ENCODE measurements at places on chromosomes 6 and 20.

- H3K36me3 ChIP-seq, result peaks cover 19% of the 10 kb centered on the region
- H3K4me3 ChIP-seq, result no peak overlapping the region
- H3K27ac ChIP-seq, result no peak overlapping the region
- H3K4me1 ChIP-seq, result no peaks in the 10 kb centered on the region
- no peaks in the 10 kb centered on the region for H3K27me3 ChIP-seq
Measured at GRCh38 chr20:47205577-47206123, 150.8 kb downstream of the ZMYND8 start.

DNA sequence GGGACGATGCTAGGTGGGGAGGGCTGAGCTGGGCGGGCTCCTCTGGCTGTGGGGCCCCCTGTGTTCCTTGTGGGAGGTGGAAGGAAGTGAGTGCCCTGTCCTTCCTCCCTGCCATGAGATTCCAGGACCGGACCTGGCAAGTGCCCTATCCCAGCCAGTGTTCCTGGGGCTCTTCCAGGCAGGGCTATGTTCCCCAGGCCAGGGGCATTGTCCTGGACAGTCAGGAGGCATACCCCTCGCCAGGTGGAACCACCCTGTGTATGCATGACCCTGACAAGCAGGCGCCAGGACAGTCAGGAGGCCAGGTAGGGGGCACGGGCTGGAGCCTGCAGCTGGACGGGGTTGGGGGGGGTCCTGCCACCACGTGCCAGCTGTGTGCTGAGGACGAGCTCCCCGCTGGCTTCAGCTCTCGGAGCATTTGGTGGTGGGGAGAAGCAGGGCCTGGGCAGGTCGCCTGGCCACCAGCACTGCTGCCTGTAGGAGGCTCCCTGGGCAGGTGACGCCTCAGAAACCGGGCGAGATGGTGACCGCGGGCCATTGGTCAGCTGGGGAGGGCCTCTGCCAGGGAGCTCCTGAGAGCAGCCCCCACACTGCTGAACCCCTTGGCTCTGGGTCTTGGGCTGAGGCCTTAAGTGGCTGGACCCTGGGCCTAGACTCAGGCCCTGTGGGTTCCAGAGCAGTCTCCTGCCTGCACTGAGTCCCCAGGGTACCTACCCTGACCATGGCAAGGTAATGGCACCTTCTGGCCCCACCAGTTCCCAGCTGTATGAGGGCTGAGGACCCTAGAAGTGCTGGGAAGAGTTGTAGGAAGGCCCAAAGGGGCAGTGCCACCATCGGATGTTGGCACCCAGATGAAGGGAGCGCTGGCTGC, 694 bp downstream of the SLC17A9 start:
- peaks cover 16% of the 10 kb centered on the region for H3K36me3 ChIP-seq
- DNase-seq, result no peak
- peak overlapping the region; percentile 93 for H3K27ac ChIP-seq

- no peak overlapping the region for H3K27ac ChIP-seq
- peaks cover 32% of the 10 kb centered on the region for H3K27me3 ChIP-seq
- H3K4me1 ChIP-seq, result no peaks in the 10 kb centered on the region
- no peak overlapping the region for H3K4me3 ChIP-seq
- DNase-seq, result no peak
- H3K36me3 ChIP-seq, result no peaks in the 10 kb centered on the region
Measured at GRCh38 chr6:39493777-39494176, 171.3 kb upstream of the KCNK16 start.

GRCh38 chr6:112799889-112800288, 452.8 kb downstream of the RFPL4B start:
- no peaks in the 10 kb centered on the region for H3K4me1 ChIP-seq
- no peak for DNase-seq
- no peaks in the 10 kb centered on the region for H3K27me3 ChIP-seq
- H3K27ac ChIP-seq, result no peak overlapping the region

DNA sequence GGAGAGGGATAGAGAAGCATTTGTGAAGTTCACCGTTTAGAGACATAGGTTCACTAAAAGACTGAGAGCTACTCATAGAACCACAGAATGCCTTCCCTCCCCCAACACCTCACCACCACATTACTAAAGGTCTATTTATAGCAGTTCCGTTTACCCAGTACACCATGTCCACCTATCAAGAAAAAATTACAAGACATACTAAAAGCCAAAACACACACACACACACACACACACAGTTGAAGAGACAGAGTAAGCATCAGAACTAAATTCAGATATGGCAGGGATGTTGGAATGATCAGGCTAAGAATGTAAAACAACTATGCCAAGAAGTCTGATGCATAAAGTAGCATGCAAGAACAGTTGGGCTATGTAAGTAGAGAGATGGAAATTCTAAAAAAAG, 52.3 kb downstream of the SLC22A3 start:
- no peak for DNase-seq
- H3K27me3 ChIP-seq, result no peaks in the 10 kb centered on the region
- peaks cover 2% of the 10 kb centered on the region for H3K36me3 ChIP-seq
- peaks cover 22% of the 10 kb centered on the region for H3K4me1 ChIP-seq
- H3K27ac ChIP-seq, result no peak overlapping the region
- H3K4me3 ChIP-seq, result no peak overlapping the region

GRCh38 chr6:156741287-156742073, 35.7 kb upstream of the ARID1B start:
- no peak overlapping the region for H3K4me3 ChIP-seq
- no peak overlapping the region for H3K27ac ChIP-seq
- no peak for DNase-seq
- peaks cover 6% of the 10 kb centered on the region for H3K27me3 ChIP-seq
- H3K4me1 ChIP-seq, result no peaks in the 10 kb centered on the region

- H3K36me3 ChIP-seq, result no peaks in the 10 kb centered on the region
- peaks cover 9% of the 10 kb centered on the region for H3K4me1 ChIP-seq
- no peak overlapping the region for H3K27ac ChIP-seq
- no peak overlapping the region for H3K4me3 ChIP-seq
- peaks cover 11% of the 10 kb centered on the region for H3K27me3 ChIP-seq
Measured at GRCh38 chr20:19970256-19970765, 46.9 kb upstream of the NAA20 start.

GRCh38 chr6:33116417-33116816, 40.6 kb downstream of the HLA-DPB1 start:
- DNase-seq, result no peak

DNA sequence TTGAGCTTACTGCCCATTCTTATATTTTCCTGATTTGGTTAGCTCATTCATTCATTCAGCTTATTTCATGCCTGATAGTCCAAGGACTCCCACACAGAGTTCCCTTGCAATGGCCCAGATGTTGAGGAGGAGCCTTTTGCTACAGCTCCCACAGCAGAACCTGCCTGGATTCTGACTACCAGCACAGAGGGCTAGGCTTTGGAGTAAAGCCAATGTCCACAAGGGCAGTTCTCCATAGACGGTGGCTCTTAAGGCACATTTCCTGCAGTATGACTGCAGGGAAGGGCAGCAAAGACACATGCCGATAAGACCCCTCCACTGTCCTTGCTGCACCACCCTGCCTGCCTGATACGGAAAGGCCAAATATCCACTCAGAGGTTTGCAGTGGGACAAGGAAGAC, 112.3 kb upstream of the SYNDIG1 start:
- peaks cover 3% of the 10 kb centered on the region for H3K36me3 ChIP-seq
- H3K27me3 ChIP-seq, result peaks cover 69% of the 10 kb centered on the region
- no peaks in the 10 kb centered on the region for H3K4me1 ChIP-seq
- H3K27ac ChIP-seq, result no peak overlapping the region
- H3K4me3 ChIP-seq, result no peak overlapping the region
- no peak for DNase-seq

- no peak for DNase-seq
- H3K36me3 ChIP-seq, result no peaks in the 10 kb centered on the region
- no peak overlapping the region for H3K4me3 ChIP-seq
- H3K27me3 ChIP-seq, result no peaks in the 10 kb centered on the region
Measured at GRCh38 chr20:42474646-42475045, 715.1 kb downstream of the PTPRT start.

GRCh38 chr20:62142252-62143080, 728 bp downstream of the PSMA7 start:
- H3K36me3 ChIP-seq, result peaks cover 54% of the 10 kb centered on the region
- H3K27me3 ChIP-seq, result no peaks in the 10 kb centered on the region
- peak overlapping the region; percentile 85 for H3K4me3 ChIP-seq
- peak overlapping the region; percentile 93 for H3K27ac ChIP-seq
- DNase-seq, result no peak
- H3K4me1 ChIP-seq, result peaks cover 48% of the 10 kb centered on the region

- DNase-seq, result no peak
- H3K4me1 ChIP-seq, result no peaks in the 10 kb centered on the region
- H3K27ac ChIP-seq, result no peak overlapping the region
- peaks cover 26% of the 10 kb centered on the region for H3K27me3 ChIP-seq
- peaks cover 5% of the 10 kb centered on the region for H3K36me3 ChIP-seq
Measured at GRCh38 chr6:40552941-40553340, 34.2 kb downstream of the LRFN2 start.

DNA sequence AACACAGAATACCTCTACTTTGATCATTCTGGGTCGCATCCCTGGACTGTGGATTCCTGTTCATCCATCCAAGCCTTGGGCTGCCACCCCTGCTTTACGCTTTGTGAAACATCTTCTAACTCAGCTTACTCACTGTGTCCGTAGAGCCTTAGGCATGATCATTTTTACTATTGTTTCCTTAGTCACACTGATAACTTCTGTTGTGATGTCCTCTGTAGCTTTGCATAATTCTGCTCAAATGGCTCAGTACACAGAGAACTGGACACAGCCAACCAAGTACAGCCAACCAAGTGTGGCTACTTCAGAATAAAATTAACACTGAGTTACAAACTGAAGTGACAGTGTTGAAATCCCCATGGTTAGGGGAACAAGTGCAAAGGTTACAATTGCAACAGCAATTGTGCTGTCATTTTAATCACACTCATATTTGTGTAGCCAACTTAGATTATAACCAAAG, 8.6 kb upstream of the FKBP1A start:
- H3K4me3 ChIP-seq, result no peak overlapping the region
- peaks cover 51% of the 10 kb centered on the region for H3K27me3 ChIP-seq
- H3K36me3 ChIP-seq, result no peaks in the 10 kb centered on the region
- peaks cover 12% of the 10 kb centered on the region for H3K4me1 ChIP-seq
- H3K27ac ChIP-seq, result no peak overlapping the region
- DNase-seq, result no peak

DNA sequence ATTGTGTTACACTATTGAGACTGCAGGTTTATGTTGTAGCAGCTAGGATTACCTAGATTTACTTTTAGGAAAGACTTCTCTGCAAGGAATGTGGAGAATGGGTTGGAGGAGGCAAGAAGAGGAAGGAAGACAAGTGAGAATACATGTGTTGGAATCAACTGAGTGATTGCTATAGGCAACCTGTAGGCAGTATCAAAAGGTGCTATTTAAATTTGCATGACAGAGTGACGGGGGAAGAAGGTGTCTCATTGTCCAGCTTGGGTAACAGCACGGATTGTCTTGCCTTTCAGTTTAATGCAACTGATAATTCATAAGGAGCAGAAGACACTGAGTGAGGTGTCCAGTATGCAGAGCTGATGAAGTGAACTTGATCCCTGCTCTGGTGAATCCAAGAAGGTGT, 19.4 kb downstream of the SERPINB9 start:
- no peaks in the 10 kb centered on the region for H3K27me3 ChIP-seq
- H3K4me1 ChIP-seq, result peaks cover 58% of the 10 kb centered on the region
- H3K27ac ChIP-seq, result peak overlapping the region; percentile 79
- no peak overlapping the region for H3K4me3 ChIP-seq
- peaks cover 12% of the 10 kb centered on the region for H3K36me3 ChIP-seq

DNA sequence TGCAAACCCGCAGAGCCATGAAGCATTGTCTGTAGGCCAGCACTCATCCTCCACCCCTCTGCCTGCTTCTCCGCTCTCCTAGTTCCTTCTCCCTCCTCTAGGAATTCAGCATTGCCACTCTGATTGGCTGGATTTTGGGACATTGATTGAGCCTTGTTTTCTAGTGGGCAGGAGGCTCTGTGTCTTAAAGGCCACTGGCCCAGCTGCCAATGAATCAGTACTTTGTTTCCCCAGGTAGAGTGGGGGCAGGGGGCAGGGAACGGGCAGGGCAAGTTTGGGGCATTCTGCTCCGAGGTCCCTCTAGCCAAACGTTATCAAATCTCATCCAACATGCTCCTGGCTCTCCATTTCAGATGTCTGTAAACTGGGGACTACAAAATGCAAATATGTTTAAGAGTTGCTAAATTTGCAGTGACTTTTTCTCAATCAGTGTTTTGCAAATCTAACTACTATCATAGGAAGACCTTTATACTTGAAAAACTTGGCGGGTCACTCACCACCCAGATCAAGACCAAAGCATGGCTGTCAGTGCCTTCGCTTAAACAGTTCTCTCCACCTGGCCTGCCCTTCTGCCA, 10.4 kb upstream of the BPI start:
- H3K4me1 ChIP-seq, result no peaks in the 10 kb centered on the region
- H3K36me3 ChIP-seq, result no peaks in the 10 kb centered on the region
- H3K27ac ChIP-seq, result no peak overlapping the region
- no peak for DNase-seq
- no peak overlapping the region for H3K4me3 ChIP-seq
- H3K27me3 ChIP-seq, result peaks cover 35% of the 10 kb centered on the region

DNA sequence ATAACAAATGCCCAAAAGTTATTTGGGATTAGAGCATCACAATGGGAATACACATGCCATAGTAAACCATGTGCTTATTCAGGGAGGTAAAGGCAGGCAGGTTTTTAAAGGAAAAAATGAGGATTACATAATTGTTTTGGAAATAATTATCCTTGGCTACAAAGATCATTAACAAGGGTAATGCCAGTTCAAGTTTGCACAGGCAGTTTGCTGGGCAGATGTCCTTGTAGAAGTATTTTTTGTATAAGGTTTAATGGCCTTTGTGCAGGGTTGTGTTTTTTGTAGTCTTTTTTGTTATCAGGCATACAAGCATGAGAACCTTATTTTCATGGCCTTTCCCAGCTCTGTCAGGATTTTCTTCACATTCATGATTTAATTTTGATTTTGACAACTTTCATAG, 24.7 kb downstream of the FBXO9 start:
- no peak overlapping the region for H3K4me3 ChIP-seq
- H3K4me1 ChIP-seq, result peaks cover 4% of the 10 kb centered on the region
- peaks cover 91% of the 10 kb centered on the region for H3K36me3 ChIP-seq
- no peak overlapping the region for H3K27ac ChIP-seq
- no peak for DNase-seq

DNA sequence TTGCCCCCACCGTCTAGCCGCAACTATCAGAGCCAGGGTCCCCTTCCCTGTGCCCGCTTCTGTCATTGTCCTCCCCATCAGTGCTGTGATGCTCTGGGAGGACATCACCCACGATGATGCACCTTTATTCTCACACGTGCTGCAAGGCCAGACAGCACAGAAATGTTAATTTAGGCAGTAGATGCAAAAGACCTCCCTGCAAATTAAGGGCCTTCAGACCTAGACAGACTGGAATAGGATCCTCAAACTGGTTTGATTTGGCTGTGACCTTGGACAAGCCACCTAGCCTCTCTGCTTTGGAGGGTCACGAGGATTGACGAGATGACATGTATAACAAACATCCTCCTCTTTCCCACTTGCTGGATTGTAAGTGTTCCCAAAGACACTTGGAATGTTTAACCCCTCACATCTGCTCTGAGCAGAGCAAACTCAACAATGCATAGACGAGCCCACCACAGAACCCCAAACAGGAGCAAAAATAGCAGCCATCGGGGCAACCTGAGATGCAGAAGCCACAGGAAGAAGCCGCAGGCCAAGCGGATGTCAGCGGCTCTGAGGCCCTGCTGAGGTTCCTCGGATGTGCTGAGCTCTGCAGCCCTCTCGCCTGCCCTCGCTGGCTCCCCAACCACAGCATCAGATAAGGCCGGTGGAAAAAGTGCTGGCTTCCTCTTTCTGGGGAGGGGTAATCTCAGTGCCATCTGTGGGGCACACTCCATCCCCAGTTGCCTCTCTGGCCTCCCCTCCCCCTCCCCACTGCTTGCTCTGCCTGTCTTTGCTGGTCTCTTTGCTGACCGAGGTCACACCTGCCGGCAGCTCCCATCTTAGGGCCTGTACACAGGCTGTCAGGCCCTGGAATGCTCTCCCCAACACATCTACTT, 35.3 kb downstream of the TOX2 start:
- peaks cover 71% of the 10 kb centered on the region for H3K27me3 ChIP-seq
- peaks cover 83% of the 10 kb centered on the region for H3K4me1 ChIP-seq
